ENCODE measurements at places on chromosomes 3 and 15. TPM values are rescaled to one million over a fixed set of nuclear protein-coding genes. Genes with fewer than 3 reads are reported as not detected.

CYP19A1 gene
- total RNA-seq, result 12.4 TPM

MRAS gene
- total RNA-seq, result 134 TPM

COL6A6 gene
- 1.7 TPM for total RNA-seq

RAD54L2 gene
- total RNA-seq, result 17.6 TPM

LXN gene
- 28.0 TPM for total RNA-seq

All from subcutaneous adipose tissue (tissue), 4 donors.